EL (cell line): ENCODE measurements at places on chromosomes 2 and 18.
A peak's percentile ranks its signal among the peaks of the same experiment; 100 is the strongest.

- DNase-seq: no peak
Observed at GRCh38 chr2:233961905-233962304, 44.7 kb downstream of the TRPM8 start.

GRCh38 chr2:26994983-26995382 is 24.5 kb downstream of the MAPRE3 start:
- no peak for DNase-seq

DNA sequence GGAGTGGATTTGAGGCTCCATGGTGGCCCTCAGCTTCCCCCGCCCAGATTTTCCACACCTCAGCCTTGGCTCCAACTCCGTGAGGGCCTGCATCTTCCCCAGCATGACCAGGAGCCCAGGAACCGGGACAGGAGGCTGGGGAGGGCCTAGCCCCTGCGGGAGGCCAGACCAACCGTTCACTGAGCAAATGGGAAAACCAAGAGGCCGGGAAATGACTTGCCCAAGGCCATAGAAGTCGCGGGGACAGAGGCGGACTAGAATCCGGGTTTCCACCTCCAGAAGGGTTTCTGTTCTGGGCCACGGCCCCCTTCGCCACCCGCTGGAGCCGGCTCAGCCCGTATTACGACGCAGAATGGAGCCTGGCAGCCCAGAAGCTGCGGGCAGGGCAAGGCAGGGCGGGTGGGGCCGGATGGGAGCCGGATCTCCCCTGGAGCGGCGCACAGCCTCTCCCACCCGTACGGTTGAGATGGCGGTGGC is 7.9 kb upstream of the CRYBA2 start:
- no peak for DNase-seq

- no peak for DNase-seq
Observed at GRCh38 chr2:66478731-66479316, 43.9 kb downstream of the MEIS1 start.

DNA sequence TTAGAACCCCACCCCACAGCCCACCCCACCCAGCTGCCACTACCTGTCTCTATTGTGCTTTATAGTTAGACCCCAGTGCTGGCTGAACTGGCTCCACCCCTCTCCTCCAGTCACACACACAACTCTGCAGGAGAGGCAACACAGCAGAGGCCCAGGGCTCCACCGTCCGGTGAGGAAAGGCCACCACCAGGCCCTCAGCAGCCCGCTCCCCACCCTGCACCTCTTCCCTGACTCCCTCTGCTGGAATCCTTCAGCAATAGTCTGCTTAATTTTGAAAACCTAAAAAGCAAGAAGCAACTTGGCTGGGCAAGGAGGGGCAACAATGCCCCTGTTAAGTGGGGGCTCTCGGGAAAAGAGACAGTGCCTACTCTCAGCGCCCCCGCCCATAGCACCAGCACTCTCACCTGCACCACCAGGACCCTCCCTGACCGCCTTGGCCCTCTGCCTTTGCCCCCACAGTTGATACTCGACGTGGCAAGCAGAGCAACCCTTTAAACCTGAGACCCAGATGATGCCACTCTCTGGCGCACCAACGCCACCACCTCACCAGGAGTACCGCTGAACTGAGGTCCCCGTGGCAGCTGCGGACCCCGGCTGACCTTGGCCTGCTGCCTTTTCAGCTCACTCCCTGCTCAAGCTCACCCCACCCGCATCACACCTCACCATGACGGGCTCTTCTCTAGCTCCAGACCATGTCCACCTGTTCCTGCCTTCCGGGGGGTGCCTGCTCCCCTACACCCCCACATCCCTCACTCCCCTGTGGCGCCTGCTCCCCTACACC is 45.7 kb downstream of the NDUFA10 start:
- no peak for DNase-seq

DNA sequence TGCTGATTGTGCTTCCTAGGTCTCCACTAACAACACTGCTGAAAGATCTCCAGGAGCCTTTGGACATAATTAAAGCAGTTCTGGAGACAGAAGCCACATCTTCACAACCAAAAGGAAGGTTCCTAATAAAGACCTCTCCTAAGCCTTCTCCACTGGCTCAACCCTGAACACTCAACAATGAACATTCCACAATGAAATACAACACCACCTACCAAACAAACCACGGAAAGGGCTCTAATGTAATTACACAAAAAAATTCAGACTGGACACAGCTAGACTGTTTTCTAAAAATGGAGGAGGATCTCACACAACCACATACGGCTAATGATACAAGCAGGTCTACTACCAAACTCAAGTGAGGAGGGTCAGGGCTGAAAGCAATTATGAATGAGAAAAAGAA is 43.6 kb downstream of the NOL10 start:
- no peak for DNase-seq

GRCh38 chr2:50018921-50019320 is 864.6 kb upstream of the FSHR start:
- no peak for DNase-seq

GRCh38 chr2:162484551-162484950 is 140.6 kb downstream of the GCA start:
- no peak for DNase-seq

GRCh38 chr2:17538844-17539554 is 1.5 kb upstream of the VSNL1 start:
- DNase-seq: peak; percentile 39

DNA sequence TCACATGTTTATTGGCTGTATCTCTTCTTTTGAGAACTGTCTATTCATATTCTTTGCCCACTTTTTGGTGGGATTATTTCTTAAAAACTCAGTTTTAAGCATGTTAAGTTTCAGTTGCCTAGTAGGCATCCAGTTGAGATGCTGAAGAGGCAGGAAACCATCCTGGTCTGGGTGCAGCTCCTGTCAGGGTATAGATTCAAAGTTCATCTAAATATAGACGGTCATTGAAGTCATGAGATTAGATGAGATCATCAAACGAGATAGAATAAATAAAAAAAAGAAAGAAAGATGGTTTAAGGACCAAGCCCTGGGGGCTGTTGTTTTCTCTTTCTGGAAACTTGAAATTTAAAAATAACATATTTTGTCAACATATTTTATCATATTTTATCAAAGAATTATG is 9.2 kb upstream of the DNAH7 start:
- no peak for DNase-seq

DNA sequence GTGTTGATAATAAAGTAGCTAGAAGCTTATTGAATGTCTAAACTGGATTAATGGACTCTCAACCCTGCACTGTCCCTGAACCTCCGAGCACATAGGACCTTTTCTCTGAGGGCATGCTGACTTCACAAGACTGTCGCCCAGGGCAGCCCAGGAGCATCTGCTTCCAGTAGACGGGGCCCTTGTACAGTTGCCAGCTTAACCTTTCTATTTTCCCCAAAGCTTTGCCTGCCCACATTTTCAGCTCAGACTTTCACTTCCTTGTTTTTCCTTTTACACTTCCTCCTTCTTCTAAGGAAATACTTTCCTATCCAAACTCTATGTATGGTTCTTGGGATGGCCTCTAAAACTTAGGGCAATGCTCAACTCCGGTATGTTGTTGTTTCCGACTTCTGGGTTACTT is 1.3 kb downstream of the VWA3B start:
- no peak for DNase-seq

- no peak for DNase-seq
Observed at GRCh38 chr2:151905963-151906632, 77.9 kb upstream of the ARL5A start.

- no peak for DNase-seq
Observed at GRCh38 chr2:58866040-58866439, 624.9 kb upstream of the FANCL start.

GRCh38 chr2:218266316-218266979 is 3.5 kb downstream of the AAMP start:
- no peak for DNase-seq

- DNase-seq: no peak
Observed at GRCh38 chr2:86806059-86806857, 15.5 kb upstream of the CD8A start.

DNA sequence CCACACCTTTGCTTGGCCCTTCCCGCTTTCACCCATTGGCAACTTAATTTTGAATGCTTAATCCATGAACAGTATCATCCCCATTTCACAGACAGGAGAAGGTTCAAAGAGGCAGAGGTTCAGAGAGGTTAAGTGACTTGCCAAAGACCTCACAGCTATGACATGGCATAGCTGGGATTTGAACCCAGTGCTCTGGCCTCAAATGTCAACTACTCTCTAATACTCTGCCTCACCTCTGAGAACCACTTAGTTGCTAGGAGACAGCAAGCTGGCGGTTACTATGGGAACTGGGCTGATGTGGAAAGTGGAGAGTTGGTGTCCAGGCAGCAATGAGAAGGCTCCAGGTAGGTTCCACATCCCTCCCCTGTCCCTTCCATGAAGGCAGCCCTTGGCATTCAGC is 15.8 kb upstream of the PRSS56 start:
- no peak for DNase-seq

DNA sequence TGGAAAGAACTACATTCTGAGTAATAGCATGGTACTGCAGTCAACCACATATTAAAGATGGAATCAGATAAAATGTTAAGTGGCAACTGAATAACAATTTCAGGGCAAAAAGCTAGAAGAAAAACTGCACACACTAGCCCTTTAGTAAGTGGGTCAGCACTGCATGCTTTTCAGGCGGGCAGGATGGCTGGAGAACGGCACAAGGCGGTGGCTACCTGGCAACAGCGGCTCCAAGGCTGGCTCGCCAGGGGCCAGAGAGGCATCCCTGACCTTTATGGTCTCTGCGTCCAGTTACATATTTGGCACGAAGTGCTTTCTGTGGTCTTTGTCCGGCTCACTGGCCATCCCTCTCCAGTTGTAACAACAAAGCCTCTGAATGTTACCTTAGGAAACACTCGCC is 226.7 kb downstream of the MYT1L start:
- no peak for DNase-seq

GRCh38 chr2:226548732-226549131 is 250.9 kb downstream of the IRS1 start:
- peak; percentile 53 for DNase-seq

DNA sequence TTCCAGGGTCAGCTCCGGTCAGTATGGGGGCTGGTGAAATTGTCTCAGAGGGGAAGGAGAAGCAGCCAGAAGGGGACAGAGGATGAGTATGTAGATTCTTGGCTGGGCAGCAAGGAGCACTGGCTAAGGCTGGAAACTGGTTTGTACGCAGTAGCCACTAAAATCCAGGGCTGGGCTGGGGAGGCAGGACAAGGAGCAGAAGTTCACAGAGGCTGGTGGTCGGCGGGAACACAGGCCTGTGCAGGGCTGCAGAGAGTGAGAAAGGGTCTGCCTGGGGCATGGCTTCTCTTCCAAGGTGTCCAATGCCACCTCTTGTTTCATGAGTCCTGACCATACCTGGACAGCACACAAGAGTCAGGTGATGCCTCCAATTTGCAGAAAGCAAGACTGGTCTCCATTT is 94.4 kb upstream of the HDAC4 start:
- DNase-seq: no peak

- no peak for DNase-seq
Observed at GRCh38 chr18:76134628-76135027, 360.4 kb downstream of the ZNF516 start.

- DNase-seq: no peak
Observed at GRCh38 chr18:42583283-42583731, 532.2 kb downstream of the RIT2 start.

DNA sequence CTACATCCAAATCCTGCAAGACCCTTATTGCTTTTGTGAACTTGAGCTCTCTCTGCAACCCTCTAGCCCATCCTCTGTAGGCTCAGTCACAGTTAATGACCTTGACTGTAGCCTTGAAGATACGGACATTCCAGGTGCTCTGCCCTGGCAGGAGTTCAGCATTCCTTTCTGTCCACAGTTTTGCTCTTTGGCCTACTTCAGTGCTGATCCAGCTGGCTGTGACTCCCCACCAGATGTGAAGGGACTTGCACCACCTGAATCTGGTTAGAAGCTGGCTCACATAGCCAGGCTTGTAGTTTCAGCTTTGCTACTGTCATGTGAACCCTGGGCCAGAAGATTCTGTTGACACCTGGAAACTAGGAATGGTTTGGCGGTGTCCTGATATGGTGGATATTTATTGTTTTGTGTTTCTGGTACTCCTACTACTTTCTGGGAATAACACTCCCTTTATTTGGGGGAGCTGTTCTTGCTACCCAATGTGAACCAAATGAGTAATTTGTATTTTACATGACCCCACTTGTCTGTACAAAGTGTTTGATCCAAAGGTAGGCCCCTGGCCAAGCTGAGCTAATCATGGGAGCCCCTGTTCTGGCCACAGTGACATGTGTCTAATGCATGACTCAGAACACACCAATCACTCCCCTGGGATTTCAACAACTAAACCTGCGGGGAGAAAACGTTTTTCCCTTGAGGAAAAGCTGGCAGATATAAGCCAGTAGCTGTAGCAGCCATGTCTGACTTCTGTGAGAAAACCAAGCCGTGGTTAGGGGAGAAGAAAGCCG is 73.4 kb downstream of the CDCA7 start:
- DNase-seq: peak; percentile 15

GRCh38 chr2:241354668-241355658 is 1.1 kb upstream of the FARP2 start:
- DNase-seq: peak; percentile 72

GRCh38 chr2:96262306-96262705 is 3.5 kb downstream of the TMEM127 start:
- DNase-seq: peak; percentile 47

- peak; percentile 87 for DNase-seq
Observed at GRCh38 chr18:59139291-59139614, 431 bp upstream of the SEC11C start.

DNA sequence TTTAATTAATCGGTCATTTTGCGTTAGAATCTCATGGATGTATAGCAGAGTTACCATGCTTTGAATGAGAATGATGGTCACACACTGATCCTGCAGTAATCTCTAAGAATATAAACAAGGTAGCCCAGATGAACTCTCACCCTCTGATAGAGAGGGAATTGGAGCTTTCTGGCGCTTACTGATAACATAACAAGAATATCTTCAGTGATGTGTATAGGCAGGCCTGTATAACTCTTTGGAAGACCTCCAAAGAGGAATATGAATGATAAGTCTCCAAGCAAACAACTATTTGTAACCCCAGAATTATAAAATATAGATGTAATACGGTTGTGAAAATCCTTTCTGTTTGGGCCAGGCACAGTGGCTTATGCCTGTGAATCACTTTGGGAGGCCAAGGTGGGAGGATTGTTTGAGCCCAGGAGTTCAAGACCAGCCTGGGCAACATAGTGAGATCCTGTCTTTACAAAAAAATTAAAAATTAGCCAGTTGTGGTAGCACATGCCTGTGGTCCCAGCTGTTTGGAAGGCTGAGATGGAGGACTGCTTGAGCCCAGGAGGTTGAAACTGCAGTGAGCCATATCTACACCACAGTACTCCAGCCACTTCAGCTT is 52.5 kb upstream of the LTBP1 start:
- no peak for DNase-seq

GRCh38 chr2:142033393-142033792 is 97.4 kb downstream of the LRP1B start:
- no peak for DNase-seq
